NCI-H2171 (cell line): ENCODE measurements at places on chromosomes 3 and 15.

GRCh38 chr15:40470423-40471104 is at the start of gene CHST14:
Gene CHST14, plus strand, starts transcription at chr15:40470984. Its CDS starts 230 bp downstream, at chr15:40471214.
- peak; percentile 39 for DNase-seq

DNA sequence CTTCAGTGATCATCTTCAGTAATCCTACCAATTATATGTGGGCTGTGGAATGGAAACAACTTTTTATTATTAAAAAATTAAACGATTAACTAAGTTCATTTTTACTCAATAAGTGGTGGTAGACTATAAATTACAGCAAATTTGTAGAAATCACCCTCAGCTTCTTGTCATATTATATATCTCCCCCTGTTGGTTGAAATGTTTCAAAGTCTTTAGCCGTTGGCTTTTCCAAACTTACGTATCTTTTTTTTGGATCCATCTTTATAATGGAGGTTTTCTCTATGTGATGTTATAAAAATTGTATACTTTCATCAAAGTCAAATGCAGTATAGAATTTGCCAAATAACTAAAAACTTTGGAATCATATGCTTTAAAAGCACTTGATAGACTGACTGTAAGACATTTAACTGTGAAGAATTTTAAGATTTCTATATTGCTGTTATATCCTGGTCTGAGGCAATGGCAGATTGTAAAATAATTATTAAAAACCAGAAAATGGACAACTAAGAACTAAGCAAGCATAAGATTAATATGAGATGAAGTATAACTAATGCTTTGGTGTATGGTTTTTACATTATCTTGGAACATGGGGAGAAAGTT is 44.7 kb downstream of the ATP11B start:
- no peak for DNase-seq

GRCh38 chr15:93894438-93895036 is 336.8 kb upstream of the MCTP2 start:
- no peak for DNase-seq

GRCh38 chr3:174430986-174431385 is 428.1 kb upstream of the NAALADL2 start:
- no peak for DNase-seq

DNA sequence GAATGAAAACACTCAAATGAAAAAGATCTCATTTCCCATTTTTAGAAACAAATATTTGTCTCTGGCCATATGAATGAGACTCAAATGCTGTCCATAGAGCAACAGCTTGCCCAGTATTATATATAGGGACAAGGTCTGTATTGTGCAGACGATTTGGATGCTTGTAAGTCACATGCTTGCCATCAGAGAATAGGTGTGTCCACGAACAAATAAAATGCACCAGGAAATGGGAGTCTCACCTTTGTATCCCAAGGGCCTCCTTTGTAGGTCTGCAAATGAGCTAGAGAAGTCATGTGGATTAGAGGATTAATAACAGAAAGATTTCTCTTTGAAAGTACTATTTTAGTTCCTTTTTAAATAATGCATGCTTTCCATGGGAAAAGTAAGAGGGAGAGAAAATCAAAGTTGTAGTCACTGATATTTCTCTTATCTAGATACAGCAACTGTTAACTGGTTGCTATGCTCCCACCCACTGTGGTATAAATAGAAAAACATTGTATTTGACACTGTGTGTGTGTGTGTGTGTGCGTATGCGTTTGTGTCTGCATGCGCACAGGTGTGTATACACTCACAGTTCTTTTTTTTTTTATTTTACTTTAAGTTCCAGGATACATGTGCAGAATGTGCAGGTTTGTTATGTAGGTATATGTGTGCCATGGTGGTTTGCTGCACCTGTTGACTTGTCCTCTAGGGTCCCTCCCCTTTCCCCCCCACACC is 383.4 kb upstream of the ARRDC4 start:
- DNase-seq: no peak

GRCh38 chr3:111761309-111761795 is 97.7 kb upstream of the PHLDB2 start:
- DNase-seq: no peak

- no peak for DNase-seq
These were observed 11.1 kb downstream of the ATXN7 start for GRCh38 chr3:63874769-63875168.

- no peak for DNase-seq
These were observed 78.5 kb downstream of the KLHL25 start for GRCh38 chr15:85716261-85716660.

GRCh38 chr15:34753236-34753894 is 1.4 kb downstream of the GJD2 start:
- DNase-seq: no peak

- no peak for DNase-seq
These were observed 3.8 kb upstream of the LIPC start for GRCh38 chr15:58427987-58428386.
